ENCODE measurements at places on chromosomes 7 and 10. TPM values are rescaled to one million over a fixed set of nuclear protein-coding genes. Genes with fewer than 3 reads are reported as not detected.

The OR2A42 gene
- 0.02 TPM for polyA plus RNA-seq

The AOC1 gene
- polyA plus RNA-seq: not detected

DNA sequence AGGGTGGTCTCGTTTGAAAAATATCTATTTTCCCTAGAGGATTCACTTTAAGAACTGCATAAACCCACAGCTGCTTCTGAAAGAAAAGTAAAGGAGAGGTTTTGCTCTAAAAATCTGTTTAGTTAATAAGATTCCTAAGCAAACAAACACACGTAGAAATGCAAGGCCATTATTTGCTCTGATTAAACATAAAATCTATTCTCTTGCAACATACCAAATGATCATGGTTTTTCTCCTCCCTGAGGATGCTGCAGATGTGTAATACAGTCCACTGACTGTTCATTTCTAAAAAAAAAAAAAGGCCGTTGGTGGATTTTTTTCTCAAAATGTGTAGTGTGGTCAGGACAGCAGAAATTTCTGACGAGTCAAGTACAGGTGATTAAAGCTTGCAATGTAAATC is 98.6 kb downstream of the BUB3 start:
- no peak for DNase-seq

DNA sequence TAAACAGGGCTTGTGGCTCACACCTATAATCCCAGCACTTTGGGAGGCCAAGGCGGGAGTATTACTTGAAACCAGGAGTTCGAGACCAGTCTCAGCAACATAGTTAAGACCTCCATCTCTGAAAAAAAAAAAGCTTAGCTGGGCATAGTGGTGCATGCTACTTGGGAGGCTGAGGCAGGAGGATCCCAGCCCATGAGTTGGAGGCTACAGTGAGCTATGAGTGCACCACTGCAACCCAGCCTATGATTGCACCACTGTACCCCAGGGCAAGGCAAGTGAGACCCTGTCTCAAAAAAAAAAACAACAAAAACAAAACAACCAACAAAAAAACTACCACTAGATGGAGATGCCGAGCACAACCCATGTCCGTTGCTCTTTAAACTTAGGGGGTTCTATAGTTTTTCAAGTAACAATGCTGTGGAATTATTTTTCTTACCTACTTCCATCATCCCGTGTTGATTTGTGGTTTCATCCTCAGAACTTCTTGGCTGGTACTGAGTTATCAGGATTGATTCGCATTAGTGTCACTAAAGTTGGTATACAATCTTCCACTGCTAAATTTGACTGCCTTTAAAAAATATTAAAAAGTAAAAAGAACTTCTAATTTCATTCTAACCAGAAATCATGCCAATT is 12.2 kb upstream of the REPIN1 start:
- DNase-seq: peak; percentile 61

The SPDYE8 gene
- polyA plus RNA-seq: not detected

The INPP5A gene
- 39.9 TPM for polyA plus RNA-seq

The RARRES2 gene
- polyA plus RNA-seq: 67.0 TPM

DNA sequence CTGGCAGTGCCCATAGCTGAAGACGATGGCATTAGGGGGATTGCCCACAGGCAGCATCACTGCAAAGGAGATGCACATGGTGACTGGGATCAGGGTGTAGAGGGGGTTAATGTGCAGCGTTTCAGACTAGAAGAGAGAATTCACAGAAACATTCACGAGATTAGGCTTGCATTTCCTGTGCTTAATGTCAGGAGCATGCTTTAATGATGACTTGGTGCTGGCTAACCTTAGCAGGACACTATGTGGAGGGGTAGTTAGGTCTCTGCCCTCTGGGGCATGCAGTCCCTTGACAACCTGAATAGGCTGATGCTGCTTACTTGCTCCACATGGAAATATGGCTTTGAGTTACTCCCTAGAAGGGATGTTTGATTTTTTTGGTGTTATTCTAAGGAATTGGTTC is 21.8 kb downstream of the STMP1 start:
- peak; percentile 65 for DNase-seq

DNA sequence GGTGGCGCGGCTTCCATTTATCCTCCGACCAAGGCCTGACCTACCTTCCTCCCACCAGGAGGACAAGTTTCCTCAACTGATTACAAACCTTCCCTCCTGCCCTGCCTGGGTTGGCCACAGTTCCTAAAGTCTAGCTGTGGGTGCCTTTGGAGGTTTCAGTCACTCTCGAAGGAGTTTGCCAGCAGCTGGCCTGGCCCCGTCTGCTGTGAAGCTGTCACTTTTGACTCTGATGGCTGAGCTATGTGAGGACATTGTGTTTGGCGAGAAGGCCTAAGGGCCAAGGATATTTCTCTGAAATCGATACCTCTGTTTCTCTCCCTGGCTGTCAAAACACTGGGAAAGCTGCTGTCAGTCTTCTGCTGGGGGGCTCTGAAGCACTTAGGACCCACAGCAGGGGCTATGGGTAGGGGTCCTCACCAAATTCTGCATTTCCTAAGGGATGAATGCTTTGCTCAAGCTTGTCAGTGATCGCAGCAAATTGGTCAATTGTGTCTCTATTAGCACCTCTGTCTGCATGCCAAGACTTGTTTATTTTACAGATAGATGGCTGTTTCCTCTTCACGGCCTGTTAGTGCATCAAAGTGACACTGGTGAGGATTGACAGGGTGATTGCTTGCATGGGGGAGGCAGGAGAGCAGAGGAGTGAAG is 31.9 kb upstream of the SAMD8 start:
- no peak for DNase-seq

All from fibroblast of lung (primary cell).